Stimulated activated CD4-positive, alpha-beta T cell treated with anti-CD3 and anti-CD28 coated beads, Interleukin-2, amount 100 ng/mL, for 48 hours (primary cell): ENCODE measurements at places on chromosomes 6 and 20.

GRCh38 chr20:4069751-4070150 lies 54.4 kb upstream of the RNF24 start:
- no peak for DNase-seq

DNA sequence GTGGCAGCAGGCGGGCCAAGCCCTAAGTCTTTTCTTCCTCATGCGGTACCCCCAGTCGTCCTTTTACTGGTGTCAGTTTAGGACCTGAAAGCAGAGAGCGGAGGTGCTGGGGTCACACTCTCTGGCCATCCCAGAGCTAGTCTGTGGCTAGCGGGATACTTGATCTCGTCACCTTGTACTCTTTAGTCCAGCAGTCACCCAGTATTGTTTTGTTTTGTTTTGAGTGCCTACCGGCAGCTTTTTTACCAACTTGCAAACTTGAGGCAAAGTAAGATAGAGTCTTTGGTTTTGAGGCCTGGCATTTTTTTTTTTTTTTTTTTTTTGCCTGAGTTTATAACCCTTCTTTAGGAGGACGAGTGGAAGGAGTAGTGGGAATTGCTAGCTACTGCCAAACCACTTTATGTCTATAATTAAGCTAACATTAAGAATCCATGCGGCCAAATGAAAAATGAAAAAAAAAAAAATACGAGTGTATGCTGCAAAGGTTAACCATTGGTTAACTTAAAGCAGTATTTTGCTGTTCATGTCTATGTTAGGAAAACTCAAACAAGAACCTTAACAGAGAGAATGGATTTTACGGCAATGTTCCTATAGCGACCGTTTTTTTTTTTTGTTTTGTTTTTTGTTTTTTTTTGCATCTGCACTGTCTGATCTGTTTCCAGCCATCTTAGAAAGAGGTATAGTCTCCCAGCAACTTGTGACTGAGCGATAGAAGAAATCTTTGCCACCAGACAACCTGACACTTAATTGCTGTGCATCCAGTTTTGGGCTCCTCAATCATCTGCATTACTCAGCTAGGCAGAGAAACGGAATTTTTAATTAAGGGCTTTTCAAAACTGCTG lies 56.9 kb downstream of the FAM217A start:
- no peak for DNase-seq

DNA sequence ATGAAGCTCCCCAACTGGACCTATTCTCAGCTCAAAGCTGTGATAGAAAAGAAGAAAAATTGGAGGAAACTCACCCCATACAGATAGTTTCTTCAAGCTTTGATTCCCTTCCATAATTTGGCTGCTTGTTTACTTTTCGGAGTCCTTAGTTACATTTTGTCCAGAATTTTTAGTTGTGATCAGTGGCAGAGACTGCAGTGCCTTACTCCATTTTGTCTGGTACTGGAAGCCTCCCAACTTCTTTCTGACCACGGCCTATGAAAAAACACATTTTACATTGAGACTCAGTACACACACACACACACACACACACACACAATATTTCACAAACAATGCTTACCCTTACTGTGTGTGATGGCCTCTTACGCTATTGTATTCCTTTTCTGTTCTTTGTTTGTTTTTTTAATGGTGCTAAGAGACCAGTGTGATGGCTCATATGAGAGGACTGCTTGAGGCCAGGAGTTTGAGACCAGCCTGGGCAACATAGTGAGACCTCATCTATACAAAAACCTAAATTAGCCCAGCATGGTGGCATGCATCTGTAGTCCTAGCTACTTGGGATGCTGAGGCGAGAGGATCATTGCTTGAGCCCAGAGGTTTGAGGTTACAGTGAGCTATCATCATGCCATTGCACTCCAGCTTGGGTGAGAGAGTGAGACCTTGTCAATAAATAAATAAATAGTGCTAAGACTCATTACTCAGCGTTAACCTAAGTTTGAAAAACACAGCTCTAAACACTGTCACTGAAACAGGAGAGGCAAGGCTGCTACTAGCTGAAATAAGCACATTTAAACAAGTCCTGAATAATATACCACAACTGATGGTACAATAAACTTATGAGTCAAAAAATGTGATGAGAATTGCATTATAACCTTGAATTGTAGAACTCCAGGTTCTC lies 13.8 kb upstream of the RNF8 start:
- no peak for DNase-seq

DNA sequence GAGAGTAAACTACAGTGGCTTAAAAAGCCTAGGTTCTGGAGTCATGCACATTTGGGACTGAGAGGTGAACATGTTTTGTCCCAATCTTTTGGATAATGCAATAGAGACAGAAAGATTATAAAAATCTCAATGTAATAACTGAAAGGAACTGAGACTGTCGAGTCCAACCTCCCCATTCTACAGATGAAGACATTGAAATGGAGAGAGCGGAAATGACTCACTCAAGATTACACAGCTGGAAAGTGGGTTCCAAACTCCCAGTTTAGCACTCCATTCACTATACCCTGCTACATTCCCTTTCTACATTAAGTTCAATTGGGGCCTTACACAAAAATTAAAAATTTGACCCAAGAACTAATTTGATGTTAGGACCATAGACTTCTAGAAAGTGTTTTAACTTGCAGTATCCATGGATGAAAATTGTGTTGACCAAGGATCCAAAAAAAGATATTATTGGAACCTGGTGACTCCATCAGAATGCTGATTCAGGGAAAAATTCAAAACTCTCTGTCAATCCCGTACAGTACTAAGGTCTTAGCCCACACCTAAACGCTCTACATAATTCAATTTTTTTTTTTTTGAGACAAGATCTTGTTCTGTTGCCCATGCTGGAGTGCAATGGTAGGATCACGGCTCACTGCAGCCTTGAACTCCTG lies 1.5 kb upstream of the ILRUN start:
- no peak for DNase-seq

GRCh38 chr6:133631421-133631820 lies 257.5 kb upstream of the TCF21 start:
- no peak for DNase-seq

- peak; percentile 69 for DNase-seq
These were observed 15.7 kb upstream of the HLA-A start for GRCh38 chr6:29926413-29927274.

GRCh38 chr6:170444056-170444591 lies 109.0 kb downstream of the PSMB1 start:
- no peak for DNase-seq

DNA sequence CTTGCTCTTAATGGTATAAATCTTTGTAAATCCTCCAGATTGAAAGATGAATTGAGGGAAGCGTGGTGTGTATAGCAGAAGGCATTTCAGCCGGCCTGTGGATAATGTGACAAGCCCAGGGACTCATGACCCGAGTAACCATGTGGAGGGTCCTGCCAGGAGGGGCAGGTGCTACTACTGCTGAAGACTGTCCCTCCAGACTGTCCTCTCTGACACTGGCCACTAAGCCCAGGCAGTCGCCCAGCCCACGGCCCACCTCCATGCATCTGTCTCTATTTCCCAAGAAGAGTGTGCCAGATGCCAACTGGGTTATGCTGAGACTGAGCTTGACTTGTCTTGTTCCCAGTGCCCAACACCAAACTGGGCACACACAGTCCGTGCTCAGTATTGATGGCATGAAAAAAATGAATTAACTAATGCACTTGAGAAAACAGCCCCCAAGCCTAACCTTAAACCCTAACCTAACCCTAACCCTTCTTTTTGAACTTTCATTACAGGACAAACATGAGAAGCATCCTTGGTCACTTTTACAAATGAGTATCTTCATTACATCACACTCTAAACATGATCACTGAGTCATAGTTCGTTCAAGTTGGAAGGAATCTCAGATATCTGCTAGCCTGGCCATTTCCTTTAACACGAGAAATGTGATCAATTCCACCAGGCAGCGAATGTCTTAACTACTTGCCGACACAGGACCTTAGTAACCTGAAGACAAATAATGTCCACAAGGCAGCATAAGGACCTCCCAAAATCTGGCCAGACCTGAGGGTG lies 182.2 kb upstream of the RREB1 start:
- DNase-seq = no peak

GRCh38 chr6:90485635-90486277 lies 101.1 kb downstream of the MAP3K7 start:
- no peak for DNase-seq

DNA sequence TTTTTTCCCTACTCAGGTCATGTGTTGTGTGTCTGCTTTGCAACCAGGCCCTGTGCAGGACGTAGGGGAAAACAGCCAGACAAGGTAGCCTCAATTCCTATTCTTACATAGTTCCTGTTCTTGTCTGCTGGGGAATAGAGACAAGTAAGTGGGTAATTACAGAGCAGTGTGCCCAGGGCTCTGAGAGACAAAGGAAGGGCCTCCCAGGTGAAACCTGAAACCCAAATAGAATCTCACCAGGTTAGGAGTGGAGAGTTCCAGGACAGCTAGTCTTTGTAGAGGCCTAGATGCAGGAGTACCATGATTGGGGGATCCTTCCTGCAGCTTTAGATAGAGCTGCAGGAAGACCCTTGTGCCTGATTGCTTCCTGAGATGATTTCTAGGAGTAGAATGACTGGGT lies 48.4 kb downstream of the DHX35 start:
- no peak for DNase-seq

GRCh38 chr6:131745476-131745875 lies 34.7 kb upstream of the CTAGE9 start:
- no peak for DNase-seq

DNA sequence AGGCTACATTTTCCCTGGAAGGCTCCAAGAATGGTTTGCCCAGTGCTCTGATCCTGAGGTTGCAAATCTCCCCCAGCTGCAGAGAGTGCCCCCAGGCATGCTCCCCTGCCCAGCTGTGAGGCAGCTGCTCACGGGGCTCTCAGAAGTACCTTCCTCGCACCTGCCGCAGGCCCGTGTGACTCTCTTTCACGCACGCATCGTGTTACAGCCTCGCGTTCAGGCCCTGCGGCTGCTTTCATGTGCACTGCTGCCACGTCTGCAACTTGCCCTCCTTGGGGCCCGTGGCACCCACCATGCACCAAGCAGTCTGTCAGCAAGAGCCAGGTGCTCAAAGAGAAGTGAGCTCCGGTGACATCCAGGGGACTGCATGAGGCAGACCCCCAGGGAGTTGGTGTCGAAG lies 28.6 kb upstream of the SPO11 start:
- DNase-seq = no peak

DNA sequence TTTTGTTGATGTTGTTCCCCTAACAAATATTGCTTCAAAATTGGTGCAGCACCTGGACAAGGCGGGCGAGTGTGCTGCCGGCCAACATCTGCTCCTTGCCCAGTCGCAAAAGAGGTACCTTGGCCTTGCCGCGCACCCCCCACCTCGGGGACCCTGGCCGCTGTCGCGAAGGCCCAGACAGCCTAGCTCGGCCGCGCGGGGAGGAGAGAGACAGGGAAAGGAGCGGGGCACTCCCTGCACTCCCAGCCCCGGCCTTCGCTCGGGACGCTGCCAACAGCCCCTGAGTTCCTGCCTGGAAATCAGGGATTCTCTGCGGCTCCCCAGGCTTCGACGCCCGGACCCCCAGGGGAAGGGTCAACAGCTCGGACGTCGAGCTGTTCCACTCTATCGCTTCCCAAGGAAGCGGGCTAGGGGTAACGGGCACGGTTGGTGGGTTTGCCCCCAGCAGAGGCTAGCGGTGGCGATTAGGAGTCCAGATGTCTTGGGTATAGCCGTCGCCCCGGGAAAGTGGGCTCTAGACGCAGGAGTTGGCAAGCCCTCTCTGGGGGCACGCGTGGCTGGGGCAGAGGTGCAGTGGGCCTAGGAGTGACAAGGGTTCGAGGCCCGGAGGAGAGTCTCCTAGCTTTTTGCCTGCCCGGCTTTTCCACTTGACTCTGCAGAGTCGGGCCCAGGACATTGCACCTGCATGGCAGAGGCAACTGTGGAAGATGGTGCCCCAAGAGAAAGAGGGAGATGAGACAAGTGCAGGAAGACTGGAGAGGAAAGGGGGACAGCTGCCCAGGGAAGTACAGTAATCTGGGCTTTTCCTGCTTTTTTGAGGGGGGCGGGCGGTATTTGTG lies 8.2 kb downstream of the POU3F2 start:
- no peak for DNase-seq

DNA sequence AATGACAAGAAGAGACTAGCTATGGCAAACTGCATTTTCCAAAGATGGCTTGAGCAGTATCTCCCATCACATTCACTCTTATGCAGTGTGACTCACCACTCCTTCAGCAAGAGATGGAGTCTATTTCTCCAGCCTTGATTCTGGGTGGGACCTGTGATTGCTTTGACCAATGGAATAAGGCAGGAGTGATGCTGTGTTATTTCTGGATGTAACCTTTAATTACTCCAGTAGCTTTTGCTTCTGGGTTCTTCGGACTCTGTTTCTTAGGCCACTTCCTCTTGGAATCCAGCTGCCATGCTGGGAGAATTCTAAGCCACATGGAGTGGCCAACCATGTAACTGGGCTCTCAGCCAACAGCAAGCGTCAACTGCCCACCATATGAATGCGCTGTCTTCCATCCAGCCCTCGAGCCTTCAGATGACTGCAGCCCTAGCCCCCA lies 50.7 kb downstream of the TGM2 start:
- no peak for DNase-seq
